ENCODE measurements at places on chromosomes 6 and 20.
A peak's percentile ranks its signal among the peaks of the same experiment; 100 is the strongest.

DNA sequence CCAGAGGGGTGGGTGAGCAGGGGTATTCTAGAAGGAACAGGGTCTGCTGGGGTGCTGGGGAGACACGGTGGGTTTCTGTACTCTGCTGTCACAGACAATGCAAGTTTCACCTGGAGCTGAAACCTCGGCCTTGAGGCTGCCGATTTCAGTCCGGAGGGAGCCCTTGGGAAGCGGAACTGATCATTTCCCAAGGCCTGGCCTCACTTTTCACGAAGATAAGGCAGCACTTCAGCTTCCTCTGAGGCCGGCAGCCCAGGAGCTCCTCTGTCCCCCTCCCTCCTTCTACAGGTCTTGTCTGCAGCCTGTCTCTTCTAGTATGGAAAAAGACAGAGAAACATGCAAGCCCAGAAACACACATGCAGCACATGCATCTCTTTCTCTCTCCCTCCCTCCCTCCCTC, 242.1 kb downstream of the CDC5L start:
- DNase-seq, result no peak

DNA sequence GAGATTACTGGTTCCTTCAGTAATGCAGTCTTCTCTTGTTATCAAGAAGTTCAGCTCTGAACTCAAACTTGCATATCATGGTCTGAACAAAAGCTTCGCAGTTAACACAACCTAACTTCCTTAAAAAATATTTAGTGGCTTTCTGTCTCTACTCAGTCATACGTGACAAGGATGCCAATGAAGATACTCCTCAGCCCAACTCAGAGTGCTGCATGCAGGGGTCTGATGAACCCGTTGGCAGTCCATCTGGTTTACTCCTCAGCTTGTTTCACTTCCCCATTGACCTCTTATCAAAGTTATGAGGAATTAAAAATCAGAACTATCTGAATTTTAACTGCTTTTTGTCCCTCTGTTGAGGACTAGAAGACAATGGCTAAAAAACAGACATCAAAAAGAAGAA, 56.6 kb upstream of the RIN2 start:
- no peak for DNase-seq

DNA sequence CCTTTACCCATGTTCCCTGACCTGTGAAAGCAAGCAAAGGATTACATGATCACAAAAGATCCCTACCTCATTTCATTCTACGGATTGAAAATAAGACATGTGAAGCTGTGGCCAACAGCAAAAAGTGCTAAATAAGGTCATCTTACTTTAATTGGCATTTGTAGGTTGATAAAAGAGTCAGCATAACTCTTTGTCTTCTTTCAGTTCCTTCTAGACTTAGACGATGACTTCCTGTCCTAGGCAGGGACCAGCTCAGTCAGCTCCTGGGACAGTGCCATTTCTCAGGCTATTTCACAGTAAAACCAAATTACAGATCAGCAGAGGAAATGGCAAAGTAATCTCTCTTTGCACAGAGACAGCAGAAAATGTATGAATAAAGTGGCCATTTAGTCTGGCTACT, 480.7 kb downstream of the RFPL4B start:
- DNase-seq, result no peak

DNA sequence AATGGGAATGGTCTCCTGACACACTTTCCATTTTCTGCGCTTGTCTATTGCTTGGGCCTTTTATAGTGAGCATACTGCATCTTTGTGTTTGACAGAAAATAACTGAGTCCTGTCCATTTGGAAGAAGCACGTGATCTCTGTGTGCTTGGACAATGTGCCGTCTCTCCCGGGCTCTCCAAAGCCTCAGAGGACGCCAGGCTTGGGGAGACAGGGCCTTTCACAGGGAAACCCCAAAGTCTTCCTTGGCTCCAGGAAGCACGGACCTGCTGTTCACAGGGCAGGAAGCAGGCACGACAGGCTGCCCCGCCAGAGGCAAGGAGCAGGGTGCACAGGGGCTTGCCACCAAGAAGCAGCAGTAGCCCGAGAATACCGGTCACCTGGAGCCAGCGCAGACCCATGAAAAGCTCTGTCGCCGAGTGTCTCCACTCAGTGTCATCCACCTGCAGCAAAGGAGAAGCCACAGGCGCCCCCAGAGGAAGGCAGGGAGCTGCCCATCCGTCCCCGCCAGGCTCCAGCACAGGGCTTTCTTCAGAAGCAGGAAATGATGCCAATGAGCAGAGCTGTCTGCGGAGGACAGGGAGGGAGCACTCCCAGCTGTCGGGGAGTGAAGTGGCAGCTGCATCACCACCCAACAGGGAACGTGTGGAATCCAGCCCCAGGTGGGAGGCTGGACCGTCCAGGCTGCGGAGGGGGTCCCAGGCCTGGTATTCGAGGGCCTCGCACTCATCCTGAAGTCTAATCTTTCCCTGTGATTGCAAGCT, 135.1 kb downstream of the AGPAT4 start:
- DNase-seq, result no peak

DNA sequence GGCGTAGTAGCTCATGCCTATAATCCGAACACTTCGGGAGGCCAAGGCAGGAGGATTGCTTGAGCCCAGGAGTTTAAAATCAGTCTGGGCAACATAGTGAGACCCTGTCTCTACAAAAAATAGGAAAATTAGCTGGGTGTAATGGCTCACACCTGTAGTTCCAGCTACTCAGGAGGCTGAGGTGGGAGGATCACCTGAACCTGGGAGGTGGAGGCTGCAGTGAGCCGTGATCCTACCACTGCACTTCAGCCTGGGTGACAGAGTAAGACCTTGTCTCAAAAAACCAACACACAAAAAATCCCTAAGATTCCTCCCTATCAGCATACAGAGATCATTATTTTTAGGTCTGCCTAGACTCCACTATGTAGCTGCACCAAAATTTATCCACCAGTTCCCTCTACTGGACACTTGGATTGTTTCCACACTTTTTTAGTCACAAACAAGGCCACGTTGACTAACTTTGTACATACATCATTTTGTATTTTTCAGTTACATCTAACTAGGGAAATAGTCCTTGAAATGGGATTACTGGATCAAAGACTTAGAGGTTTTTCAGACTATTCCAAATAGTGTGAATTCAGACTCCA, 3.6 kb upstream of the PHF1 start:
- DNase-seq, result no peak

GRCh38 chr6:20433321-20433720, 31.6 kb downstream of the E2F3 start:
- no peak for DNase-seq

DNA sequence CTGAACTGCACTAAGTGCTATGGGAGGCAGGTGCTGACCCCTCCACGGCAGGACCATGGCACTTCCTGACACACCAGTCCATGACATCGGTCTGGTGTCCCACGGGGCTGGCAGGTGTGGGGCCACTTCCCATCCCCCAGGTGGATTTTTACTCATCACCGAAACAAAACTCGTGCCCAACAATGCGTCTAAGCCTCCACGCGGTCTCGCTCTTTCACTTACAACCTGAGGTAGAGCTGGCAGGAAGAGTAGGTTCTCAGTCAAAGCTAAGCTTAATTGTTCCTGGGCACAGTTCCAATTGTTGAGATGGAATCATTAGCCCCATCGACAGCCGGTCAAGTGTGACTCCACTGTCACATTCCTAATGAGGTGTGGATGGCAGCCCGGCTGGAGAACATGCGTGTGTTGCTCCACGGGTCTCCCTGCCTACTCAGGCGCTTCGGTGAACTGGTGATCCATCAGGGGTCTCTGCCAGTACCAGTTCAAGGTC, 125.7 kb downstream of the SLC23A2 start:
- DNase-seq, result peak; percentile 96

- DNase-seq, result peak; percentile 56
Observed at GRCh38 chr6:6696867-6697531, 108.5 kb downstream of the LY86 start.

DNA sequence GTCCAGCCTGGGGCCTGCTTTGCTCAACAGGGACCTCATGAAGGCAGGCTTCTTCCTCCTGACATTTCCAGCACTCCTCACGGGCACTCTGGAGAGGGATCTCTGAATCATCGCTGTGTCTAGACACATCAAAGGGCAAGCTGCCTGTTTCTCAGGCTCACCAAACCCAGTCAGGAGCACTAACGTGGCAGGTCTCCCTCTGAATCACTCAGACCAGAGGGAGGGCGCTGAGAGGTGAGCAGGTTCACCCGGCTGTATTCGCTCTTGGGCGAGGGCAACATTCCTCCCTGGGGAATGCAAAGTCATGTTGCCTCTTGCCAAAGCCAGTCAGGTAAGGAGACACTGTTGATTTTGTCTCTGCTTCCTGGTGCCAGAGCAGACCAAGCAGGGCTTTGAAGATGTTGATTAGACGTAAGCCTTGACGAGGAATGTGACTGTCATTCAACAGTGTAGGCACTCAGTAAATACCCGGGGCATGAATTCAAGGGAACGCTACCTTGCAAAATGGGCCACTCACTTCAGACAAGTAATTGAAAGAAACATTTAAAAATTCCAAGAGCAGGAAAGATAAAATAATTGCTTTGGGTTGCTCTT, 50.1 kb downstream of the CYP24A1 start:
- no peak for DNase-seq

- no peak for DNase-seq
Observed at GRCh38 chr6:17505062-17505476, 95.0 kb upstream of the FAM8A1 start.

GRCh38 chr6:166595061-166595780, 8.7 kb upstream of the RAMACL start:
- DNase-seq, result no peak

GRCh38 chr20:43563429-43563828, 4.6 kb downstream of the SGK2 start:
- no peak for DNase-seq

DNA sequence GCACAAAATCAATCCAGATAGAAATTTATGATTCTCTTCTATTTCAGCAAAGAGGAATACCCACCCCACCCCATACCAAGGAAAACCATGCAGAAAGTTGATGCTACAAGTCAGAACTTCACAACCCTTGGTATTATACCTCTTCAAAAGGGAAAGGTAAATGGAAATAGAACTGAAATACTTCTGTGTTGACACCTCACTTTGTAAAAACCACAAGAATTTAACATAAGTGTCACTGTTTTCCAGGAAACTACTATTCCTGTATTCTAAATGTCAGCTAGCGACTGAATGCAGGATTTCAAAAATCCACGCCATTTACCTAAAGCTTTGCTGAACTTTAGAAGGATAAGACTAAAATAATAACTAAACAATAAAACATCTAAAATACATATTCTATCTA, 3.6 kb downstream of the CPNE1 start:
- DNase-seq, result no peak

DNA sequence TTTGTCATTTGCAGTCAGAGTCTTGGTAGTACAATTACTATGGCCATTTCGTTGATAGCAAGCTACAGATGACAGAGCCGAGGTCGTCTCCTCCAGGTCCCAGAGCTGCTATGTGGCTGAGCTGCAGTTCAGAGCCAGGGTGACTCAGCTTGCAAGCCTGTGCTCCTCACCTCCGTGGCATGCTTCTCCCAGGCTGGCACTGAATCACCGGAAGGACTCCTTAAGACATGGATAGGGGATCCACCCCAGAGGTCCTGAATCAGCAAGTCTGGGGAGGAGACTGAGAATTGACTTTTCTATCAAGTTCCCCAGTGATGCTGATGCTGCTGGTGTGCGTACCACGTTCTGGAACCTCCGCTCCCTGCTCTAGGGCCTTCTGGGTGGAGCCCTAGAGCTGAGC, 291.2 kb downstream of the CDH26 start:
- no peak for DNase-seq

DNA sequence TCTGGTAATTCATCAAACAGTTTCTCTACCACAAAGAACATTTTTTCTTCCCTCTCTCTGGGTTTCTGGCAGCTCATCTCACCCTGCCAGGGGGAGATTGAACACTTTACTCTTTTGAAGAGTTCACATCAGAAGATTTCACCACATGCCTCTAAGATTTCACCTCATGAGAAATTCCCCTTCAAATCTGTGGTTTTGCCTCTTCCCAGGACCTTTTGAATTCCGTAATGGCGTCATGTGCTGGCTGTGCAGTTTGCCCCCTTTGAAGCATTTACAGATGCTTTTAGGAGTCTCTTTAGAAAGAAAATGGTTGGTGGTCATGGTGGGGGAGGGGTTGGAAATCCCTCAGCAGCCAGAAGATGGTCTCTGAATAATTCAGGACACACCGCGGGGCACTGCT, 486.1 kb downstream of the QKI start:
- DNase-seq, result no peak

GRCh38 chr6:39188098-39188450, 41.2 kb downstream of the KCNK5 start:
- no peak for DNase-seq

- DNase-seq, result no peak
Observed at GRCh38 chr6:12595161-12595811, 121.3 kb upstream of the PHACTR1 start.
